ENCODE measurements at places on chromosomes 4 and X. TPM values are rescaled to one million over a fixed set of nuclear protein-coding genes. Genes with fewer than 3 reads are reported as not detected.

DNA sequence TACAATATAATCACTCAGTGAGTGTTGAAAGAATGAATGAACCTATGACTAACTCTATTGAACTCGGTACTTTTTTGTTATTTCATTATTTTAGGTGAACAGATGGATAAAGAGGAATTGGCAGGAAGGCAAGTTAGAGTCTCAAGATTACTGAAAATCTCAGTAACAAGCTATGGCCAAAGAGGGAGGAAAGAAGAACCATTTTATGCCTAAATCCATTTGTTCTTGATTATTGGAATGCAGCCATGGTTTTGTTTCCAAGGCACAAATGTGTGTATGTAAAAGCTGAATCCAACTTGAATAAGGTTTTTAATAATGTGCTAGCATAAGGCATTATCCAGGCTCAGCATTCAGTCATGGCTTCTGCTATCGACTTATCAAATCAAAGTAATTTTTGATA lies 196.4 kb downstream of the DTHD1 start:
- no peak overlapping the region for H3K4me3 ChIP-seq
- no peaks in the 10 kb centered on the region for H3K4me1 ChIP-seq
- H3K36me3 ChIP-seq = no peaks in the 10 kb centered on the region
- H3K27ac ChIP-seq = no peak overlapping the region

DNA sequence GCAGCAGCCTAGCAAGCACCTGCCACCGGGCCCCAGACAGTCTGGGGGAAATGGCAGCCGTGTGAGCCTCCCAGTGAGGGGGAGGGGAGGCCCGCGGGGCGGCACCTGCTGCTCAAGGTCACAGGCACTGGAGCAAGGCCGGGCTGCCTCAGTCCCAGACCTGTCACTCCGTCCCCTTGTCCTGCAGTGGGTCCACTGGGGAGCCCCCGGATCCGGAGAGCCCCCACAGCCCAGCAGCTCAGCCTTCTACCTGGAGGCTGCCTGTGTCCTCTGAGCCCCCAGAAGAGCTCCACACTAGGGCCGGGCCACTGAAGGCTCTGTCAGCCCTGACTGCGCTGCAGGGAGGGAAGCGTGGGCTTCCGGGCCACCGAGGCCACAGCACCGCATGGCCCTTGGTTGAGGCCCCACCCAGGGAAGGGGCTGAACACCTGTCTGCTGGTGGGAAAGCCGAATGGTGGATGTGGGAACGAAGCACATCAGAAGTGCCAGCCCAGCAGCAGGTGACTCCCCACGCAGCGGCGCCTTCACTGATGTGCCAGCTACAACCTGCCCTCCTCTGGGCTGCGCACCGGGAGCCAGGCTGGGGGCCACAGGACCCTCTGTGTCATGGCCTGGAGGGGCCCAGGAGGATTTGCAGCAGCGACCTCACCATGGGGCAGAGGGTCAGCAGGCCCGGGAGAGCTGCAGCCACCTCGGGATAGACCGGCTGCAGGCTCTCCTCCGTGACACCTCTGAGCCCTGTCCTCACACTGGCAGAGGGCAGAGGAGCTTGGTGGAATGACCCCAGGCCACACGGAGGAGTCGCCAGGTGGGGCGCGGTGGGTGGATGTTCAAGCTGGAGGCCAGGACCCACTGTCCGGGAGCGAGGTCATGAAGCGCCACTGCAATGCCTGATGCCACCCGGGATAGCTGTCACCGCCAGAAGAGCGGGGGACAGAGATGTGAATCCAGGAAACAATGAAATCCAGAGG lies 35.0 kb upstream of the MXD4 start:
- no peak overlapping the region for H3K27ac ChIP-seq
- no peaks in the 10 kb centered on the region for H3K4me1 ChIP-seq
- peak; percentile 55 for DNase-seq
- H3K36me3 ChIP-seq = no peaks in the 10 kb centered on the region

DNA sequence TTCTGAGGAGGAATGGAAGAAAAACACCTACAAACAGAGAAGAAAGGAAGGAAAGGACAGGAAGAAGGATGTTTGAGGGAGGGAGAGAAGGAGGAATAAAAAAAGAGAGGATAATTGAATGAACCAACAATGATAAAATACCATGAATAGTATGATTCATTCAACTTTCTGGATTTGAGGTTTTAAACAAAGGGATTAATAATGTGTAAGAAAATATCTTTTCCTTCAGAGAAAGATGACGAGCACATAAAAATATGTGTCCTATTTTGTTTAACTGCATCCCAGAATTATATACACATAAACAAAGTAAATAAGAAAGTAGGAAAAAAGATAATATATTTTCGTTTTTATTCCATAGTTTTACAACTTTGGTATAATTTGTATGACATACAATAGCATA lies 1380.4 kb downstream of the STIM2 start:
- H3K36me3 ChIP-seq = no peaks in the 10 kb centered on the region
- H3K27ac ChIP-seq = no peak overlapping the region
- no peaks in the 10 kb centered on the region for H3K4me1 ChIP-seq
- H3K27me3 ChIP-seq = no peaks in the 10 kb centered on the region
- no peak overlapping the region for H3K4me3 ChIP-seq
- no peak for DNase-seq

The BRS3 gene
- polyA plus RNA-seq = not detected

DNA sequence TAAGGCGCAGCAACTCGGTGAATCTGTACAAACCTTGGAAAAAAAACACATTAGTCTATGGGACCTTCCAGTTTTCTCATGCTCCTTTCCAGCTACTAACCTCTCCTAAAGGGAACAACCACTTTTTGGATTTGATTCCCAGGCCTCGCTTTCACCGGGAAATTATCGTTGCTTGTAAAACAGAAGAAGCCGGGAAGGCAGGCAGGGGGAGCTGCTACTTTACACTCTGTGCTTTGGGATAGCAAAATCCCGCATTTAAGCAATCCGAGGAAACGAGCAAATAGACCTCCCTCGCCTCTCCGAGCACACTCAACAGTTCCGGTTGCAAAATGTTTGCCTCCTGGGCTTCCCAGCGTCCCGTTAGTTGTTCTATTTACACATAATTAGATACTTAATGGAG lies 1.2 kb downstream of the CD38 start:
- peak overlapping the region; percentile 55 for H3K4me3 ChIP-seq
- H3K27ac ChIP-seq = peak overlapping the region; percentile 36
- H3K4me1 ChIP-seq = no peaks in the 10 kb centered on the region
- no peaks in the 10 kb centered on the region for H3K36me3 ChIP-seq

DNA sequence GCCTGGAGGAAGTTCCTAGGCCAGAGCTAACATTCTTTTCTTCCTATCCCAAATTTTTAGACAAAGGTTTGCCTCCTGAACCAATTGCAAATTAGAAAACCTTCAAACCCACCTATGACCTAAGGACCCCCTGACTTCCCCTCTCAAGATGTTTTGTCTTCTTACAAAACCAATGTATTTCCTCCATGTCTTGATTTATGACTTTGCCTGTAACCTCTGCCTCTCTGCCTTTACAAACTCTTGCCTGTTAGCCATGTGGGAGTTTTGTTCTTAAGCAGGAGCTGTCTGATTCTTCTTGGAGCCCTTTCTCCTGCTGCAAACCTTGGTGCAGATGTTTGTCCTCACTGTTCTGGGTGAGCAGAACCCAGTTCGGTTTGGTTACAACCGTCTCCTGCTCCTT lies 222.3 kb upstream of the BOD1L1 start:
- H3K4me1 ChIP-seq = no peaks in the 10 kb centered on the region
- no peaks in the 10 kb centered on the region for H3K36me3 ChIP-seq
- H3K4me3 ChIP-seq = no peak overlapping the region
- H3K27ac ChIP-seq = no peak overlapping the region
- no peak for DNase-seq

GRCh38 chrX:41421071-41421729 lies 25.9 kb upstream of the NYX start:
- H3K36me3 ChIP-seq = no peaks in the 10 kb centered on the region
- H3K4me1 ChIP-seq = no peaks in the 10 kb centered on the region
- DNase-seq = no peak
- H3K4me3 ChIP-seq = peak overlapping the region; percentile 11

DNA sequence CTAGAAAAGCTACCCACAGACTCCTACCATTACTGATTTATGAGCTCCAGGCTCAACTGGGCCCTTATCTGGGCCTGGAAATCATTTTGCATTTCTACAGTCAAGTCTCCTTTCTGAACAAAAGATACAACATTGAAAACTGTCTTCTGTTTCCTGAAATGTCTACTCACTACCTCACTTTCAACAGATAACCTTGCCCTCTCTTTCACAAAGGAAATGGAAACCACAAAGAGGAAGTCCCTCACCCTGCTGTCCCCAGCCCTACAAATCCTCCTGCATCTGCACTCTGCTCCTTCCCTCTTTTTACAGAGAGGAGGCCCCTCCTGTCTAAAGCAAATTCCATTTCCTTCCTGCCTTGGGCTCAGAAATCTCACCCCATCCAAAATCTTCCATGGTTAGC lies 24.8 kb upstream of the CYBB start:
- no peaks in the 10 kb centered on the region for H3K27me3 ChIP-seq
- no peak overlapping the region for H3K27ac ChIP-seq
- DNase-seq = no peak
- H3K4me1 ChIP-seq = no peaks in the 10 kb centered on the region
- H3K36me3 ChIP-seq = no peaks in the 10 kb centered on the region

The NIPAL1 gene
- polyA plus RNA-seq = 8.6 TPM

The NFKB1 gene
- polyA plus RNA-seq = 29.8 TPM

The NHS gene
- 0.60 TPM for polyA plus RNA-seq

DNA sequence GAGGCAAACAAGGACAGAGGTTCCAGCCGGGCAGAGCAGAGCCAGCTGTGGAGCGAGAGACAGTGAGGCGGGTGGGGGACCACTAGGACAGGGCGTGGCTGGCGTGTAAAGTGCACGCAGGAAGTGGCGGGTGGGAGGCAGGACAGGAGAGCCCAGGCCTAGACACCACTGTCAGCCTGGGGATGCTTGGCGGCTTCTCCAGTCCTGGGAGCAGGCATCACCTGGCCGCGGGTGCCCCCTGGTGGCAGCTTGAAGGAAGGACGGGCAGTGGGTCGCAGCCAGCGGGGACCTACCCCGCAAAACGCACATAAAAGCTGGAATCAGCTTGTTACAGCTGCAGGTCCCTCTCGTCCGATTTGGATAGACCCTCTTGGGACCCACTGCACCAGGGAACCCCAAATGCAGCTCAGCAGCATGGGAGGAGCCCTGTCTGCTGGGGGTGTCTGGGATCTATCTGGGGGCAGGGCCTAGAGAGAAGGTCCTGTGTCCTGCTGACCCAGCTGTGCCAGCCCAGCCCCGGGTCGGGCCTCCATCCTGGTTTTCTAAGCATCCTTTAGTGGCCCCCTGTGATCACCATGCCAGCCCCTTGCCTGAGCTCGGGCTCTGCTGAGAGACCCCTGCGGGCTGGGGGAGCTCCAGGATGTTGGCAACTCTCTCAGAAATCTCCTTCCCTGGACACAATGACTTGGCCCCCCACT lies 57.7 kb downstream of the WFS1 start:
- no peak overlapping the region for H3K27ac ChIP-seq
- H3K27me3 ChIP-seq = no peaks in the 10 kb centered on the region
- DNase-seq = peak; percentile 90
- no peaks in the 10 kb centered on the region for H3K36me3 ChIP-seq
- no peak overlapping the region for H3K4me3 ChIP-seq

DNA sequence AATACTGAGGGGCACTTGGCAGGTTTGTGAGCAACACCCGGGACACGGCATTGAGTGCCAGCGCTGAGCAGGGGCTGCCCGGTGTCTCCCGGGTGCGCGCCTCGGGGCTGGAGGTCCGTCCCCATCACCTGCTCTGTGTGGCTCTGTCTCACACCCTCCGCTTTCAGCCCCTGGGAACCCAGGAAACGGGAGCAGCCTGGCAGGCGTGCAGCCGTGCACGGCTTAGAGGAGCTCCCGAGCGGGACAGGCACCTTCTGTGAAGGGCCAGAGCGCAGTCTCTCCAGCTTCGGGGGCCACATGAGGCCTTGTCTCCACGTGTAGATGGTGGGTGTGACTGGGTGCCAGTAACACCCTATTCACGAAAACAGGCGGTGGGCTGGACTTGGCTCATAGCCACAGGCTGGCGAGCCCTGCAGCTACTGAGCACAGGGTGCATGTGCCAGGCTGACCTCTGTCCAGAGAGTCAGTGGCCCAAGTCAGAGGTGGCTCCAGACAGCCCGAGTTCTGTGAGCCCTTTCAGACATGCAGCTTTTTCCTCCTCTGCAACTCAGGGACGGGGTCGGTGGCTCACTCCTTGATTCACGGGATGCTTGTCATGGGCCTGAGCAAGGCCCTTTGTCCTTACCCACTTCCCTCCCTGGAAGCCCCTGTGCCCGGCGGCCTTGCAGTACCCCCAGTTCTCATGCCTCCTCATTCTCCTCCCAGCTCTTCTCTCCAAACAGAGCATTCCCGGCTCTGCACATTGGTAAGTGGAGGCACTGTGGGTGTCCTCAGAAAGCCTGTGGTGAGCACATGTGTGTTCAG lies 23.5 kb downstream of the UVSSA start:
- H3K27me3 ChIP-seq = no peaks in the 10 kb centered on the region
- H3K27ac ChIP-seq = no peak overlapping the region
- no peaks in the 10 kb centered on the region for H3K4me1 ChIP-seq
- peak; percentile 44 for DNase-seq

DNA sequence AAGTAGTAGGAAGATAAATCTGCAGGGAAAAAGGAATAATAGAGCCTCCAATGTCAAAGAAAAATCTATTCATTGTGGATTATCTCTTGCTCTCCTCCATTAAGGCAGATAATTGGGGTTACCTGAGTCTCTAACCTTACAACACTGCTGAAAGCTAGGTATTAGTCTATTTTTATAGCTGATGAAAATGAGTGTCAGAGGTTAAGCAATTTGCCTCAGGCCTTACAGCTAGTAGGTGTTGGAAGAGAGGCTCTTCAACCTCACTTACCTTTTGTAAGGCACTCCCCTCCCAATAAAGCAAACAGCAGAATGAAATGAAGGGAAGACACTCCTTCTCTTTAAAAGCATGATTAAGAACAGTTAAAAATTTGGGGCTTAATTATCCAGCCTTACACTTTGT lies 45.4 kb upstream of the GAB1 start:
- no peaks in the 10 kb centered on the region for H3K36me3 ChIP-seq
- H3K4me1 ChIP-seq = peaks cover 50% of the 10 kb centered on the region
- DNase-seq = no peak
- no peaks in the 10 kb centered on the region for H3K27me3 ChIP-seq
- H3K4me3 ChIP-seq = no peak overlapping the region
- no peak overlapping the region for H3K27ac ChIP-seq

DNA sequence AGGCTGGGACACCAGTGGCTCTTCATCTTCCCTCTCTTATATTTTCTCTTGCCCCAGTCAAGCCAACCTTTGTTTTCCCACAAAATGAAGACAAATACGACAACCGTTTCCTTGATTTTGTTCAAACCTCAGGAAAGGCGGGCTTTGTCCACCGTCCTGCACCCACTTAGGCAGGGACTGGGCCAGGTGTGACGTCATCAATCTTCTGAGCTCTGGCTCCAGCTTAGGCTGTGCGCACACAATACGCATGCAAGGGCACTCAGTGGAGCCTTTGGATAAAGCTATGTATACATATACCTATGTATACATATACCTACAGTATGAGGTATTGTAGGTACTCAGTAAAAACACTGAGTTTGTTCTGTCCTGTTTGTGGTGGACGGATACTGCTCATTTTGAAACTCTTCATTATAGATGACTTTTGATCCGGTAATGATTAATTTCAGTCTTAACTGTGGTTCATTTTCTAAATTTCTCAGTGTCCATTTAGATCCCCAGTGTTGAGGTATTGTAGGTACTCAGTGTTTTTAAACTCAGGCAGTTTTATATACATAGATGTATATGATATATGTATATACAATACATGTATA lies 194.9 kb downstream of the MGST2 start:
- H3K4me3 ChIP-seq = no peak overlapping the region
- H3K4me1 ChIP-seq = peaks cover 15% of the 10 kb centered on the region
- H3K27ac ChIP-seq = no peak overlapping the region
- no peaks in the 10 kb centered on the region for H3K36me3 ChIP-seq
- no peaks in the 10 kb centered on the region for H3K27me3 ChIP-seq
